T-cell (primary cell): ENCODE measurements at places on chromosomes 2 and 18.

DNA sequence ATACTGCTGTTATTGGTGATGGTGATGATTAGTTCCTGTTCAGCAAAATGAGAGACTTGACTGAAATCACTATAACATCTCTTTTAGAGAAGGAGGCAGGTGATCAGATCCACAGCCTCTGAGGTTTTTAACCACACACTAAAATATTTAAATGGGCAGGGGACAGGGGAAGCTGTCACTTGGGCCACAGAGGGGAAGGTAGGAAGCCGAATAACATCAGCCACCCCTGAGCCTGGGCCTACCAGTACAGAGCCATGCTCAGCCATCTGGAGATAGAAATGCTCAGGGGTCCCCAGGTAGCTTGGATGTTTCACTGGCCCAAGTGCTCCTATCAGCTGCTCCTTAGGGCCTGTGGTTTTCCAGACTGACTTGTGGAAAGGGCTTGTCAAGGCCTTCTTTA is 122.3 kb downstream of the MRO start:
- no peaks in the 10 kb centered on the region for H3K36me3 ChIP-seq
- no peaks in the 10 kb centered on the region for H3K4me1 ChIP-seq
- H3K4me3 ChIP-seq: no peak overlapping the region
- DNase-seq: no peak

GRCh38 chr2:11330457-11331142 is 13.8 kb downstream of the ROCK2 start:
- no peak overlapping the region for H3K27ac ChIP-seq
- H3K4me1 ChIP-seq: no peaks in the 10 kb centered on the region
- no peak for DNase-seq
- no peak overlapping the region for H3K4me3 ChIP-seq
- H3K27me3 ChIP-seq: no peaks in the 10 kb centered on the region

DNA sequence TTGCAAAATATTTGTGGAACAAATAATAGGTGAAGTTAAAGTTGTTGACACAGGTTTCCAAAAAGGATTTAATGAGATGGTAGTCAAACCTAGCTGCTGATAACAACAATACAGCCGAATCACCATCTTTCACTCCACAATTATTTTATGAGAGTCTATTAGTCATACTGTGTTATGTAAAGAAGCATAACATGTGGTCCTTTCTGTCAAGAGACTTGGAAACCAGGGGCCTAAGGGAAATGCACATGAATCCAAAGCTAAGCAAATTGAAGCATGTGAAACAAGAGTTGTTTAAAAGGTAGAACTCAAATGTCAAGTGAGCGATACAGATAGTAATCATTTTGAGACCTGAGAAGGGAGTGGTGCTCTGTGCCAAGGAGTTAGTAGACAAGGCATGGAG is 16.0 kb downstream of the CD28 start:
- no peaks in the 10 kb centered on the region for H3K27me3 ChIP-seq
- H3K27ac ChIP-seq: peak overlapping the region; percentile 75
- no peak overlapping the region for H3K4me3 ChIP-seq
- H3K4me1 ChIP-seq: peaks cover 74% of the 10 kb centered on the region
- no peak for DNase-seq

- peaks cover 57% of the 10 kb centered on the region for H3K36me3 ChIP-seq
- no peak overlapping the region for H3K27ac ChIP-seq
- no peak overlapping the region for H3K4me3 ChIP-seq
- H3K27me3 ChIP-seq: no peaks in the 10 kb centered on the region
- no peak for DNase-seq
Measured at GRCh38 chr2:239098288-239098970, 250.5 kb downstream of the TWIST2 start.

- no peak overlapping the region for H3K27ac ChIP-seq
- no peaks in the 10 kb centered on the region for H3K27me3 ChIP-seq
- no peak for DNase-seq
Measured at GRCh38 chr2:163466331-163467250, 269.2 kb downstream of the FIGN start.

GRCh38 chr2:120699292-120699691 is 36.4 kb upstream of the GLI2 start:
- H3K4me1 ChIP-seq: no peaks in the 10 kb centered on the region
- no peak for DNase-seq
- peaks cover 42% of the 10 kb centered on the region for H3K27me3 ChIP-seq
- no peak overlapping the region for H3K4me3 ChIP-seq
- no peaks in the 10 kb centered on the region for H3K36me3 ChIP-seq

- no peaks in the 10 kb centered on the region for H3K27me3 ChIP-seq
- H3K36me3 ChIP-seq: peaks cover 7% of the 10 kb centered on the region
- DNase-seq: no peak
- no peak overlapping the region for H3K4me3 ChIP-seq
- no peak overlapping the region for H3K27ac ChIP-seq
Measured at GRCh38 chr2:20625491-20626391, 25.2 kb downstream of the HS1BP3 start.

GRCh38 chr2:238381341-238382115 is 45.2 kb upstream of the ASB1 start:
- no peak for DNase-seq
- H3K4me1 ChIP-seq: peaks cover 26% of the 10 kb centered on the region
- peaks cover 5% of the 10 kb centered on the region for H3K36me3 ChIP-seq
- H3K27ac ChIP-seq: no peak overlapping the region
- H3K4me3 ChIP-seq: no peak overlapping the region

DNA sequence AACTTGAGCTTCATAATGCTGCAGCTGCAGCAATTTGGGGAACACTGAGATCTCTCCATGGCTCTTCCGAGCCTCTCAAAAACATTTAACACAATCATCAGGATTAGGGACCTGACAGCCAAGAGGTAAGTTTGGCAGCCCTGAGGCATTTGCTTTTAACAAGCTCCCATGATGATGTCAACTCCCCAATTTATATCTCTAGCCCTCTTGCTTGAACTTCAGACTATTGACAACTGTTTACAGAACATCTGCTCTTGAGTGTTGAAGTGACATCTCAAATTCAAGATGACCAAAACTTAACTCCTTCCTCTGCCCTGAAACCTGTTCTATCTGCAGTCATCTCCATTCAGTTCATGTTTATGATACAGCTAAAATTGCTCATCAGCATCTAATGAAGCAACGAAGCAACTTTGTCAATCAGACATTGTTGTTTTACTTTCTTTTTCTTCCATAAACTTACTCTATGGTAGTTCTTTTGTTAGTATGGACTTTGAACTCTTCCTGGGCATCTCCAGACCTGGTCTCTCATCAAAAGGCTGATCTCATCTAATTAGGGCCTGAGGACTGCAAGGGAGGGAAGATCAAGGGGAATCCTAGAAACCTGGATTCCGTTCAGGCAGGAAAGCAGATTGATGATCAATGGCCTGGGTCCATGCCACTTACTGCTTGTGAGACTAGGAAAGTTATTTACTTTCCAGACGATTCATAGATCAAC is 48.1 kb downstream of the SEMA4F start:
- H3K27me3 ChIP-seq: no peaks in the 10 kb centered on the region
- no peak overlapping the region for H3K27ac ChIP-seq
- H3K36me3 ChIP-seq: no peaks in the 10 kb centered on the region
- H3K4me1 ChIP-seq: no peaks in the 10 kb centered on the region

GRCh38 chr18:44996261-44996660 is 315.6 kb downstream of the SETBP1 start:
- H3K27me3 ChIP-seq: no peaks in the 10 kb centered on the region
- H3K4me3 ChIP-seq: no peak overlapping the region
- no peaks in the 10 kb centered on the region for H3K4me1 ChIP-seq
- DNase-seq: no peak
- no peak overlapping the region for H3K27ac ChIP-seq
- H3K36me3 ChIP-seq: no peaks in the 10 kb centered on the region

- no peaks in the 10 kb centered on the region for H3K27me3 ChIP-seq
- H3K4me3 ChIP-seq: no peak overlapping the region
- no peak for DNase-seq
- H3K4me1 ChIP-seq: peaks cover 4% of the 10 kb centered on the region
- H3K36me3 ChIP-seq: no peaks in the 10 kb centered on the region
Measured at GRCh38 chr18:58501066-58501896, 127.6 kb downstream of the ALPK2 start.

- no peak for DNase-seq
- peaks cover 43% of the 10 kb centered on the region for H3K27me3 ChIP-seq
- H3K4me3 ChIP-seq: no peak overlapping the region
- H3K27ac ChIP-seq: no peak overlapping the region
- H3K36me3 ChIP-seq: no peaks in the 10 kb centered on the region
Measured at GRCh38 chr2:240960309-240960970, 38.0 kb upstream of the SNED1 start.

DNA sequence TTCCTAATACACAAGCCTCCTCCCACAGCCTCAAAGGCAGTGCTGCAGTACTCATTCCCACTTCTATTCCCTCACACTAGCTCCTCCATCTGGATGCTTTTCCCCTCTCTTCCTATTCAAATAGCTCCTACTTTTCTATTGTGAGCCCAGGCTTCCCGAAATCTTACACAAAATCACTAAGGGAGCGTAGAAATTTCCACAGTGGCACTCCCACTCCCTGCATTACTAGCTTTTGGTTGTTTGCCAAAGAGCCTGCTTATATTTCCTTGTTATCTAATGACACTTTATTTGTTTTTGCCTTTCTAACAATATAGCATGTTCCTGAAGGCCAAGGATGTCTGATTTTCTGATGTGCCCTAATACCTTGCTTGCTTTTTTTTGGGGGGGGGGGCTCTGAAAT is 10.9 kb downstream of the EPAS1 start:
- no peak overlapping the region for H3K27ac ChIP-seq
- peaks cover 20% of the 10 kb centered on the region for H3K27me3 ChIP-seq
- H3K4me1 ChIP-seq: peaks cover 20% of the 10 kb centered on the region
- no peaks in the 10 kb centered on the region for H3K36me3 ChIP-seq
- no peak for DNase-seq

GRCh38 chr2:153668923-153669322 is 190.4 kb upstream of the RPRM start:
- DNase-seq: no peak
- H3K4me3 ChIP-seq: no peak overlapping the region
- no peak overlapping the region for H3K27ac ChIP-seq

GRCh38 chr2:164852086-164852485 is 10.5 kb upstream of the COBLL1 start:
- no peak overlapping the region for H3K4me3 ChIP-seq
- no peak overlapping the region for H3K27ac ChIP-seq
- DNase-seq: no peak
- H3K4me1 ChIP-seq: no peaks in the 10 kb centered on the region
- no peaks in the 10 kb centered on the region for H3K27me3 ChIP-seq
- H3K36me3 ChIP-seq: no peaks in the 10 kb centered on the region

DNA sequence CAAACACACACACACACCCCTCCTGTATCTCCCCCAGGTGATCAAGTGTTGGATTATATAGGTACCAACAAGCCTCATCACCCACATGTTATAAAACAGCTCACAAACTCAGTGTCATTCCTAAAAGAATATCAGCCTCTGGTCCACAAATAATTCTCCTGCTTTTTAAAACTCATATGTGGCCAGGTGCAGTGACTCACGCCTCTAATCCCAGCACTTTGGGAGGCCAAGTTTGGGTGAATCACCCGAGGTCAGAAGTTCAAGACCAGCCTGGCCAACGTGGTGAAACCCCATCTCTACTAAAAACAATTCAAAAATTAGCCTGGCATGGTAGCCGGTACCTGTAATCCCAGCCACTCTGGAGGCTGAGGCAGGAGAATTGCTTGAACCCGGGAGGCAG is 87.8 kb downstream of the LRATD1 start:
- no peaks in the 10 kb centered on the region for H3K4me1 ChIP-seq
- no peaks in the 10 kb centered on the region for H3K36me3 ChIP-seq
- no peaks in the 10 kb centered on the region for H3K27me3 ChIP-seq
- H3K27ac ChIP-seq: no peak overlapping the region

- H3K4me1 ChIP-seq: no peaks in the 10 kb centered on the region
- H3K27ac ChIP-seq: no peak overlapping the region
- no peaks in the 10 kb centered on the region for H3K27me3 ChIP-seq
- H3K36me3 ChIP-seq: no peaks in the 10 kb centered on the region
- no peak overlapping the region for H3K4me3 ChIP-seq
- DNase-seq: no peak
Measured at GRCh38 chr2:96436961-96437360, 68.2 kb downstream of the NEURL3 start.

GRCh38 chr2:237109421-237109934 is 23.8 kb downstream of the COPS8 start:
- H3K27ac ChIP-seq: no peak overlapping the region
- DNase-seq: no peak
- H3K27me3 ChIP-seq: no peaks in the 10 kb centered on the region
- no peaks in the 10 kb centered on the region for H3K4me1 ChIP-seq

- H3K36me3 ChIP-seq: no peaks in the 10 kb centered on the region
- DNase-seq: no peak
Measured at GRCh38 chr18:50871846-50872245, 7.1 kb upstream of the ME2 start.

- no peak for DNase-seq
- no peaks in the 10 kb centered on the region for H3K4me1 ChIP-seq
- H3K27me3 ChIP-seq: no peaks in the 10 kb centered on the region
- no peak overlapping the region for H3K27ac ChIP-seq
- no peak overlapping the region for H3K4me3 ChIP-seq
Measured at GRCh38 chr2:226362980-226363379, 436.6 kb downstream of the IRS1 start.

DNA sequence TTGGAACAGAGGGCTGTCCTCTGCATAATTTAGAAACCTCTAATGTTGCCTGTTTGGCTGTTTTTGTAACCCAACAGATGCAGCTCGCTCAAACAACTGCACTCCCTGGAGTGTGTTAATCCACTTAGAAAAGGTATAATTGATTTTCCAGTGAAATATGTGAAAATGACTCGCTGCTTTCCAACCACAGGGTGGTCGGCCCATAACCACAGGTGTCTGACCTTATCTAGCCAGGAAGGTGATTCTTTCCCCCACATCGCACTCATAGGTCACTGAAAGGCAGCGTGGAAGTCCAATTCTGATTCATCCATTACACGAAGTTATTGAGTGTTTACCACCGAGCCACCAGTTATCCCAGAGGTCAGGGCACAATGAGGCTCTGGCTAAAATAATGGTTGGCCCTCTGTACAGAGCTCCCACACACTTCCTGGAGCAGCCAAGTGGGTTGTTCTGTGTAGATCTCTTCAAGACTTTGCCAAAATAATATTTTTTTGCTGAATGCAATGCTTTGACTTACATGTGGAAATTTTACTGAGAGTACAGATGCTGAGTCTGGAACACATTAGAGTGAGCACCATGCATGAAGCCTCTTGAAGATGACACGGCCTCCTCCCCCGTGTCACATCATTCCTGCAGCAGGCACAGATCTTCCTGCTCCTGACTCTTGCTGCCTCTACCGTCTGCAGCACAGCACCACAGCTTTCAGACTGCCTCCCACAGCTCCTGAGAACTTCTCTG is 396.2 kb downstream of the ZNF516 start:
- H3K4me1 ChIP-seq: no peaks in the 10 kb centered on the region
- no peak for DNase-seq
- no peaks in the 10 kb centered on the region for H3K27me3 ChIP-seq
- no peaks in the 10 kb centered on the region for H3K36me3 ChIP-seq
- no peak overlapping the region for H3K4me3 ChIP-seq

DNA sequence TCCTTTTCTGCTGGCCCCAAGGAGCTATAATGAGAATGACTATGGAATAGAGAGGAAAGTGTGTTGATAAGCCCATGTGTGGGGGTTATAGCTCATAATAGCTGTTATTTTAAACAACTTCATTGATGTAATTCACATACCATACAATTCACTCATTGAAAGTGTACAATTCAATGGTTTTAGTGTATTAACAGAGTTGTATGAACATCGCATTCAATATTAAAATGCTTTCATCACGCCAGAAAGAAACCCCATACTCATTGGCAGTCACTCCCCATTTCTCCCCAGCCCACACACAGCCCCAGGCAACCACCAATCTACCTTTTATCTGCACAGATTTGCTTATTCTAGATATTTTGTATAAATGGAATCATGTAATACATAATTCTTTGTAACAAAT is 139.6 kb upstream of the CYP1B1 start:
- H3K4me3 ChIP-seq: no peak overlapping the region
- no peak for DNase-seq
- H3K27ac ChIP-seq: no peak overlapping the region
- no peaks in the 10 kb centered on the region for H3K36me3 ChIP-seq
- no peaks in the 10 kb centered on the region for H3K4me1 ChIP-seq
- peaks cover 14% of the 10 kb centered on the region for H3K27me3 ChIP-seq
